ENCODE measurements at places on chromosomes 6 and 20.
A peak's percentile ranks its signal among the peaks of the same experiment; 100 is the strongest.

DNA sequence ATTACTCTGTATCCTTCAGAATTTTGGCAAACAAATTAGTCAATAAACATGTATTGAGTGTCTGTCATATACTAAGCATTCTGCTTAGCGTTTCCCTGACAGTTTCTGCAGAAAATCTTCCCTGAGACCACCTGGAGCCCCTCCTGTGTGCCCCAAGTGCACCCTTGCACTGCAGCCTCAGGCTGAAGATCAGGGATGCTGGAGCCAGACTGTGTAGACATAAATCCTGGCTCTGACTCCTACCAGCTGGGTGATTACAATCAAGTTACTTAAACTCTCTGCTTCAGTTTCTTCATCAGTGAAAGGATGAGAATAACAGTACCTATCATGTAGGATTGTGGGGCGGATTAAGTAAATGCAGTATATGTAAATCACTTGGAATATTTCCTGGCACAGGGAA, 53.4 kb upstream of the VSTM2L start:
- no peak for DNase-seq

GRCh38 chr6:146916435-146917025, 287.7 kb upstream of the STXBP5 start:
- no peak for DNase-seq

- no peak for DNase-seq
Observed at GRCh38 chr6:16473184-16473907, 235.0 kb downstream of the GMPR start.

DNA sequence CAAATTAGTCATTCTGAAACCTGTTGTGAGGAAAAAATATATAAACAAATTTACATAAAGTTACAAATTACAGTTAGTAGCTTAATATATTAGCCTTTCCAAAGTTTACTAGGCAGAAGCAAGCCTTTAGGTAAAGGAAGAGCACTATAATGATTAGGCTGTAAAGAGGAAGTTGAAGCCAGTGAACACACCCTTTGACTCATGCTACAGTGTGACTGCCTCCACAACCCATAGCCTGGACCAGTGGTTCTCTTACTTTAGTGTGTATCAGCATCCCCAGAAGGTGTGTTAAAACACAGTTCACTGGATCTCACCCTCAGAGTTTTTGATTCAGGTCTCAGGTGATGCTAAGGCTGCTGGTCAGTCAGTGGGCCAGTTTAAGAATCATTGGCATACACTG, 91.4 kb upstream of the DEFB112 start:
- no peak for DNase-seq

DNA sequence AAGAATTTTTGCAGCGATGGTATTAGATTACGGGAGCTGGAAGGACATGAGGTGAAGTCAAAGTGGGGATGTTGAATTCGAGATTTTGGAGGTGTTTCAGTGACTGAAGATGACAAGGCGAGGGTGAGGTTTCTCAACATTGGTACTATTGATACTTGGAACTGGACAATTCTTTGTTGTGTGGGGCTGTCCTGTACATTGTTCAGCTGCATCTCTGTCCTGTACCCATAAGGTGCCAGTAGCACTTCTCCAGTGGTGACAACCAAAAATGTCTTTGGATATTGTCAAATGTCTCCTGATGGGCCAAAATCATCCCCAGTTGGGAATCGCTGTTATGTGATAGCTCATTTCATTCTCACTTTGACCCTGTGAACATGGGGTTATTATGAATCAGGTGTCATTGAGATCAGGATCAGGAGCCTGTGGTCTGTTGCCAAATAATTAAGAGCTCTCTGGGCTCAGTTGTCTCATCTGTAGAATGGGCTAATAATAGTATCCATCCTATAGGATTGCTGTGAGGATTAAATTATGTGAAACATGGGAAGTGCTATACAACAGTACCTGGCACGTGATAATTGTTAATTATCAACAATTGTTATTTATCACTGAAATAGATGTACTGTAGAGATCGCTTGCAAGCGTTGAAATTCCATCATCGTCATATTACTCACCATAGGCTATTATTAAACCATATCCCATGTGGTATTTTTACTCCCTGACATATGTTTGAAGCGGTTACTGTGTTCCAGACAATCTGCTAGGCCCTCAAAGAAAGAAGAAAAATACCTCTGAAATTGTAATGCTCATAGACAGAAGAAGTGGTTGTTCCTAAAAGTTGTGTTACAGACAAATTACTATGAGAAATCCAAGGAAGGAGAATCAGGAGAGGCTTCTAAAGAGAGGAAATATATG, 48.5 kb upstream of the TTPAL start:
- no peak for DNase-seq

- DNase-seq = no peak
Observed at GRCh38 chr6:25194172-25194678, 84.9 kb upstream of the CARMIL1 start.

- DNase-seq = no peak
Observed at GRCh38 chr20:59307270-59307669, 6.9 kb downstream of the EDN3 start.

DNA sequence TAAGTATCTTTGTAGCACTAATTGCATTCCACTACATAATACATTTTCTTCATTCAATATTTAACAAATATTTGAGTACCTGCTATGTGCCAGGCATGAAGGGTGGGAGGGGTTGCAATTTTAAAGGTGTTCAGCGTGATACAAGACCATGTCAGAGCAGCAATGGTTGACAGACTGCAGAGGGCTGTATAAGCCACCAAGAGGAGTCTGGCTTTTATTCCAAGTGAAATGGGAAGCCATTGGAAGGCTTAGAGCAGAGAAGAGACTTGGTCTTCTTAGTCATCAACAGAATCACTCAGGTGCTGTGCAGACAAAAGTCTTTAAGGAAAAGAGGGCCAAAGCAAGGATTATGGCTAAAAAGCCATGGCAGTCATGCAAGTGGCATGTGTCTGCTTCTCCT, 360.8 kb upstream of the ARID1B start:
- no peak for DNase-seq

GRCh38 chr20:10632721-10633509, 40.9 kb downstream of the JAG1 start:
- no peak for DNase-seq

DNA sequence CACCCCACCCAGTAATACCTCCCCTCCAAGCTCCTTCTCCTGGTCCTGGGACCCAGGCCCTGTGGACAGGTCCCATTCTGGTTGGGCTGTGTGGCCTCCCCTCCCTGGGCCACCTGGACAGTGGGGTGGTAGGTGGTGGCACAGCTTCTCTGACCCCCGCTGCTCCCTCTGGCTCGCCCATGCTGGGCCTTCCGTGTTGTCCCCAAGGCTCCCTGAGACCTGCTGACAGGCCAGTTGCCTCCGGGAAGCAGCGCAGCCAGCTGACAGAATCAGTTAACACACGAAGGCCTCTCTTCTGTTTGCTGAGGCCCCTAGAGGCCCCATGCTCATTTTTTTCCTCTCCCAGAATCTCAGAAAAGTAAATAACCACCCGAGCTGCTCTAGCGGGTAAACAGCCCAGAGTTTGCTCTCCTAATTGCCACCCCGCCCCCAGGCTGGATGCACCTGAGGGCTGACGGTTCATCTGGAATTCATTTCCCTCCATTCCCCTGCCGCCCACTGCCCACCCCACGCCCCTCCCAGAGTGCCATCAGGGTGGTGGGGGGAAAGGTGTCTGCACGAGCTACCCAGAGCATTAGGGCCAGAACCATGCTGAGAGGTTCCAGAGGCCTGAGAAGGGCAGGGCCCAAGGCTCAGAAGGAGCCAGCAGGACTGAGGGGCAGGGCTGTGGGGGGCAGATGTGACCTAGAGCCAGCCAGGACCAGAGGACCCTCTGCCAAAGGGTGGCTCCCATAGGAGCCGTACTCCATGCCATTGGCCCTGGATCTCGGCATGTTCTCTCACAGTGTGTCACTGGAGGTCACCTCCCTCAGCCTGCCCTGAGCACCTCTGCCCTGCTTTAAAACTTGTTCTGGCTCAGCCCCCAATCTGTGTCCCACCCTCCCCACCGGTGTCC, 157.5 kb downstream of the GRM4 start:
- DNase-seq = no peak

GRCh38 chr20:58909585-58909984, 57.1 kb downstream of the GNAS start:
- no peak for DNase-seq

- no peak for DNase-seq
Observed at GRCh38 chr6:23940466-23940865, 185.5 kb upstream of the NRSN1 start.

GRCh38 chr20:7497985-7498384, 442.3 kb downstream of the HAO1 start:
- peak; percentile 1 for DNase-seq

- peak; percentile 11 for DNase-seq
Observed at GRCh38 chr20:11372876-11373790, 544.6 kb upstream of the BTBD3 start.

DNA sequence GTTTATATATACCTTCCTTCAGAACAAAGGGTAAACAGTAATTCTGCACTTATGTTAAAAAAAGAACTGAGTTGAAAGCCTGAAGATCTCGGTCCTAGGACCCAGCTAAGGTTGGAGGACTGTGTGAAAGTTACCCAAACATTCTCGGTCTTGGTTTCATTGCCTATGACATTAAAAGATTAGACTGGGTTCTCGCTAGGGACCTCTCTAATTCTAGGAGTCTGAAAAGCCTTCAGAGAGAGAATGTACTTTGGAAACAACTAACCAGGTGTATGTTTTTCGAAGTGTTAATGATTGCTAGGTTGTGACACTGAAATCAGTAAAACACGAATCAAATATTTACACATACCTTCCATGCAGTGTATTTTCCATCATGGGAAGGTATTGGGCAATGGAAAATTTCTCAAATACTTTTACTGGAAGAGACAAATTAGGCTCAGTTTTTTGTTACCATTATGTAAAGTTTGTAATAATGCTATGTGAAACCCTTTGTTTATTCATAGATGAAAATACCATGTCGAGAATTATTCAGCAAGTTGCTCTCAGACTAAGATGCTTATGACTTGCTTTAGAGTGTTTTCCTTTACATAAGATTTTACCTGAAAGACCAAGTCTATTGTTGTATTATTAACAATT, 113.7 kb upstream of the LOC128125822 start:
- DNase-seq = no peak

DNA sequence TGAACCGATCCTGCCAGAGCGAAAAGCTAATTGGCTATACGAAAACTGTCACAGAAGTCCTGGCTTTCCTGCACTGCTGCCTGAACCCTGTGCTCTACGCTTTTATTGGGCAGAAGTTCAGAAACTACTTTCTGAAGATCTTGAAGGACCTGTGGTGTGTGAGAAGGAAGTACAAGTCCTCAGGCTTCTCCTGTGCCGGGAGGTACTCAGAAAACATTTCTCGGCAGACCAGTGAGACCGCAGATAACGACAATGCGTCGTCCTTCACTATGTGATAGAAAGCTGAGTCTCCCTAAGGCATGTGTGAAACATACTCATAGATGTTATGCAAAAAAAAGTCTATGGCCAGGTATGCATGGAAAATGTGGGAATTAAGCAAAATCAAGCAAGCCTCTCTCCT, 14.2 kb downstream of the CCR6 start:
- no peak for DNase-seq

- no peak for DNase-seq
Observed at GRCh38 chr6:77322604-77323003, 140.7 kb downstream of the HTR1B start.

GRCh38 chr20:63493563-63494020, 5.3 kb downstream of the EEF1A2 start:
- no peak for DNase-seq

DNA sequence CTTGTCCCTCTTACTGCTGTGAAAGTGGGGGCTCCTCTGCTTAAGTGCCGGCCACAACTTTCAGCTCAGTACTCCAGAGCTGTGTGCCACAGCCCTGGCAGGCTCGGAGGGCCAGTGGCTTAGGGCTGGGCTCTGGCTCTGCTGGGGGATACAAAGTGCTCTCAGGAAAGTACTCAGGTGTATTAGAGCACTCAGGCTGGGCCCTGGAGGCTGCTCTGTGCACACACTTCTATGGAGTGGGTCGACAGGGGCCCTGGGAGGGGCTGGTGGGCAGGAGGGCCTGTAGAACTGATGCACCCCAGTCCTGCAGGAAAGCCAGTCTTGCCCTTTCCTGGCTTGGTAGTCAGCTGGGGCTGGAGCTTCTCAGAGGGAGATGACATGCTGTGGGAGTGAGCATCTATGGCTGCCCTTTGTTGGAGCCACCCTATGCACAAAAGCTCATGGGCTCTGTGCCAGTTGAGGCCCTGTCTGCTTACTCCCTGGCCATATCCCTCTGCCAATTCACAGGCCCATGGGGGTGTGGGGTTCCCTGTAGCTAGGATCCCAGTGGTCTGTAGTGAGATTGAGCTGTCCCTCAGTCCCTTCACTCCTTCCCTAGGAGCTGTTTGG, 22.0 kb downstream of the CENPW start:
- no peak for DNase-seq

- no peak for DNase-seq
Observed at GRCh38 chr6:106731144-106731842, 101.9 kb downstream of the QRSL1 start.

GRCh38 chr6:163313981-163314380, 100.5 kb upstream of the QKI start:
- no peak for DNase-seq

- no peak for DNase-seq
Observed at GRCh38 chr6:139600919-139601475, 226.5 kb upstream of the CITED2 start.

Measured in Daoy (cell line).